ENCODE measurements at places on chromosomes 4 and X.

DNA sequence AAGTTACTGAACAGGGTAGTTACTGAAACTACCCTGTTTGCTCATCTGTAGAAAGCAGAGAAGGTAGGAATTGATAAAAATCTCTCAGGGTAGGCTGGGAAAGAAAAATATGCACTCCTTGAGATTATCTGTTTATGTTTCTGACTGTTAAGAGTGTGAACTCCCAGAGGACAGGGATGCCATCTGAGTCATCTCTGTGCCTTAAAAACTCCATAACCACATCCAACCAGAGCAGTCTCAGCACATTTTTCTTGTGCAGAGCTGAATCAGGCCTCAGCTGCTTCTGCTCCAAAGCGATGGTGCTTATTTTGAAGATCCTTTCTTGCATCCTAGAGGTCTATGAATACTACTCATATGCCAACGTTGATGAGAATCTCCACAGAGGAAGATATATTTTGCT, 9.9 kb downstream of the CENPVL3 start:
- no peak for DNase-seq

GRCh38 chr4:73309211-73309610, 50.6 kb upstream of the ANKRD17 start:
- DNase-seq = no peak

- no peak for DNase-seq
These were observed 93.9 kb downstream of the PTPN13 start for GRCh38 chr4:86688026-86688425.

DNA sequence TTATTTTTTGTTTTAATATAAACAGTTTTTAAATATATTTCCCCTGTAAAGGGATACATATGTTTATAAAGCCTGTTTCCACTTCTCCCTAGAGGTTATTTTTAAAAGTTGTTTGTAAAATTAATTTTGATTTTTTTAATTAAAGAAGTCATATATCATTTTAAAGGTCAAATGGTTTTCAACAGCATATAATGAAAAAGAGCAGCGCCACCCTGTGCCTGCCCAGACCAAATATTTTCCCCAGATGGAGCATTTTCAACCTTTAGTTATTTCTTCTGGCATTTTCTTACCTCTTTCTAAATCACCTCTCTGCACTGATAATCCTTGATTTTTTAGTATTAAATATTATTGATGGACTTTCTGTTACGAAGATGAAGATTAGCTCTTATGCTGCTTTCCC, 21.0 kb downstream of the MSX1 start:
- no peak for DNase-seq

GRCh38 chrX:14673764-14674163, 144.4 kb downstream of the GLRA2 start:
- no peak for DNase-seq

DNA sequence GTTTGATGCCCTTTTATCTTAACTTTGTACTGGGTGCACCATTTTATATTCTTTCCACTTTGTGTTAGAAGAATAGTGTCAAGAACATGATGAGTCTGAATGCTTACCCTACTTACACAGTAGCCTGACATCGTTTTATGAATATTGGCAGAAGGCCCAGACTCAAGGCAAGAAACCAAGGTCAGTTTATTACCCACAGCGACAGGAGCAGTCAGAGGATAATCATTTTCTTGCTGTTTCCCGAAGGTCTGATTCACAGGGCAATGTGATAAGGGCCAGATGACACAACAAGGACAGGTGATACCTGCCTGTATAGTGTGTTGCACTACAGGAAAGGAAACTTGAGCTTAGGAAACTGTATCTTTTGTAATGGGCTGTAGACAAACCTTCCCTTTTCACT, 417.4 kb downstream of the SPOCK3 start:
- DNase-seq = no peak

- DNase-seq = no peak
These were observed 38.9 kb downstream of the SMC1A start for GRCh38 chrX:53383376-53384076.

- no peak for DNase-seq
These were observed 255.8 kb downstream of the OPHN1 start for GRCh38 chrX:68177542-68177941.

Measured in stimulated activated CD4-positive, alpha-beta T cell treated with anti-CD3 and anti-CD28 coated beads, Interleukin-12 subunit alpha, Interleukin-12 subunit beta, amount 100 ng/mL, for 24 hours (primary cell).